ENCODE measurements at places on chromosomes 5 and 9.

DNA sequence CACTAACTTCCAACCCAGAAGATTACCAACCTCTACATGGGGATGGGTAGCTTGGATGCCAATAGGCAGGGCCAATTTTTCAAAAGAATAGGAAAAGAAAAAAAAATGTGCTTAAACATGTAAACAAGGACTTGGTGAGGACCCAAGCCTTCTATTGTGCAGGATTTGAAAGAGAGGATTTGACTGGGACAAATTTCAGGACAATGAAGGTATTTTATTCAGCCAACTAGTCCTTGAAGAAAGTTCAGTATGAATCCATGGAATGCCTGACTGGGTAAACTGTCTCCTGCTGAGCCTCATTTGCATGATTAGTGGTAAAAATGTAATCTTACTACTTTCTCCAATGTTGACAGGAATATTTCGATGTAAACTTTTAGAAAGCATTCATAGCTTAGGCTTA, 192.5 kb upstream of the RORB start:
- DNase-seq = no peak

GRCh38 chr9:108621991-108622855, 233.6 kb downstream of the ACTL7B start:
- DNase-seq = peak; percentile 96

GRCh38 chr5:26940994-26941393, 97.4 kb downstream of the CDH9 start:
- peak; percentile 47 for DNase-seq

GRCh38 chr5:180769821-180770220, 30.0 kb upstream of the OR2Y1 start:
- peak; percentile 49 for DNase-seq

- DNase-seq = peak; percentile 49
Observed at GRCh38 chr9:87792831-87793288, 66.9 kb downstream of the CTSL start.

GRCh38 chr5:119343766-119344165, 12.1 kb upstream of the TNFAIP8 start:
- no peak for DNase-seq

DNA sequence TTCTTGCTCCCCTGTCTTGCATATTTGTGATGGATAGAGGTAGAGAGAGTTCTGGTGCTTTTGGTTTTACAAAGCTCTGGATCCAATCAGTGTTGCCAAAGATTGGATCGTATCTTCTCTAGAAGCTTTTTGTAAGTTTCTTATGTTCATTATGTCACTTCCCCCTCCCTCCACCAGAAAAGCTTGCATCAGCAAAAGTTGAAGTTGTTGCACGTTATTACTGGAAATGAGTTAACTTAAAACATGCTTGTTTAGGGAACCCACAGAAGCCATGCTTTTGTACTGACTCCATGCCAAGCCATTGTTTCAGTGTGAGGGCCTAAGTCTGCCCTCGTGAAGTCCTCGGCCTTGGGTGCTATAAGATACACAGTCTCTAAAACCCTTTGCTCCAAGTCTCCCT, 186.5 kb downstream of the ERCC6L2 start:
- DNase-seq = no peak

- DNase-seq = no peak
Observed at GRCh38 chr5:179319741-179320281, 25.4 kb downstream of the ADAMTS2 start.

Data from bronchial epithelial cell (primary cell).